ENCODE measurements at places on chromosomes 3 and 15.

DNA sequence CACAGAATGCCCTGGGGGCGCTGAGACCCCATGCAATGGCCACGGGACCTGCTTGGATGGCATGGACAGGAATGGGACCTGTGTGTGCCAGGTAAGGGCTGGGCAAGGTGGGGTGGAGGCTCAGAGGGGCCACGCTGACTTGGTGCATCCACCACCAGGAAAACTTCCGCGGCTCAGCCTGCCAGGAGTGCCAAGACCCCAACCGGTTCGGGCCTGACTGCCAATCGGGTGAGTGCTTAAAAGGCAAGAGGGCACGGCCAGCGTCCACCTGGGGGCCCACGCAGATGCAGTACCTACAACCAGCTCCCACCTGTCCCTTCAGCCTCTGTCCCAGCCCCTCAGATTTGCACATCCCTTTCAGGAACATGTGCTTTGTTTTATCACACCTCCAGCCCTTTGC, 6.9 kb downstream of the STAB1 start:
- DNase-seq, result no peak

DNA sequence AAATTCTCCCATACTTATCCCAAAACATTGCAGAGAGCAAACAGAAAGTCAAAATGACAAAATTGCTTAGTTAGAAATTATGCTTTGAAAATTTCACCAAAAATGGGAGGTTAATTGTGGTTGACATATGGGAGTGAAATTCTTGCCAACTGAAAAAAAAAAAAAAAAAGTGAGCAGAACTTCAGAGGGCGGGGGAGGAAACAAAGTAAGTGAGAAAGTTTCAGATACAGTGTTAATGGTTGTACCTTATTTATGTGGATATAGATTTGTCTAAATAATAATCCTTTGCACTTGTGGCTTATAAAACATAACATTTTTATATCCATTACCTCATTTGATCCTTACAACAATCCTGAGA, 91.5 kb upstream of the RAP2B start:
- DNase-seq, result no peak

GRCh38 chr3:29144807-29145206, 136.1 kb upstream of the RBMS3 start:
- DNase-seq, result no peak

DNA sequence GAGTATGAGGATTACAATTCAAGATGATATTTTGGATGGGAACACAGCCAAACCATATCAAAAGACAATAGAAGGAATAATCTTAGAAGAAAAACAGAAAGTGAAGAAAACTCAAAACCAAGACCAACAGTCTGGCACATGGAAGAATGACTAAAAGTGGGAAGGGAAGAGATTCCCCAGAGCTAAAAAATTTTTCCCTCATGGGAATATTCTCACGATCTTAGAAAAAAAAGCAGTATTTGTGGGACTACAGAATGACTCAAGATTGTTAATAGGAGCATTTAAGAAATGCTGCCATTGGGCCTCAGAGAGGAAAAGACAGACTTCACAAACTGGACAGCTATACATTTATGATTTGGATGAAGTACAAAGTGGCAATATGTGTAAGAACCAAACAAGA, 18.3 kb downstream of the OSTN start:
- DNase-seq, result no peak

- no peak for DNase-seq
Observed at GRCh38 chr3:55579496-55579895, 92.4 kb upstream of the WNT5A start.

DNA sequence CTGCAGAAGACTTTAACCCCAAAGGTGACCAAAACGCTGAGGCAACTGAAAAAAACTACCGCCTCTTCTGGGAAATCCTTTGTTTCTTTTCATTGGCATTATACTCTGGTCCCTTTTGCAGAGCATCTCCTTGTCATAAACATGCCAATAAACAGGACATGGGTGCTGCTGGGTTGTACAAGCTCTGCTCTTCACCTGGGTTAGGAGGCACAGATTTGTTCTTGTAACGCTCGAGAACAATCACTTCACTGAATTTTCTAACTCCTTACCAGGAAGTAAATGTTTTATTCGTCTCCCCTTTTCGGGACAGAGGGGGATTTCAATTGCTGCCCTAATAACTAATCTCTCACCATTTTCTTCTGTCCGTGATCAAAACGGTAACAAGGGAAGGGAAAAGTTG, 1.3 kb downstream of the PLCH1 start:
- DNase-seq, result no peak

DNA sequence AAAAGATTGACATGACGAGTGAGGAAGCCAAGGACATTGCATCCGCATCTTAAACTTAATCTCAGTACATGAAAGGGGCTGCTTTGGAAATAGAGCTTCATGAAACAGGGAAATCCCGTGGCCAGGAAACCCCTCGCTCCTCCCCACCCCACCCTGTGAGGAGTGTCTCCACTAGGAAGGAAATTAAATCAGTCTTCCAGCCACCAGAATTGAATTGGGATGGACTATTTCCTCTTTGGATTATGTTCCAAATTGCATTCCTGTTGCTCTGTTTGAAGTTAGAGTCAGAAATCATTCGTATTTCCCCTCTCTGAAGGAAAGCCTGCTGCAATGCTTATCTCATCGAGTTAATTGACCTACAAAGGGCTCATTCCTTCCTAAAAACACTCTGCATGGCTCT, 35.8 kb downstream of the CLDN11 start:
- no peak for DNase-seq

GRCh38 chr3:144546539-144546938, 574.9 kb downstream of the DIPK2A start:
- DNase-seq, result no peak

GRCh38 chr15:54941417-54941816, 255.3 kb downstream of the RSL24D1 start:
- DNase-seq, result no peak

GRCh38 chr3:58581328-58582091, 4.3 kb upstream of the FAM107A start:
- DNase-seq, result no peak

GRCh38 chr15:60568301-60568742, 89.4 kb upstream of the ICE2 start:
- DNase-seq, result no peak

GRCh38 chr3:167941234-167941995, 154.3 kb downstream of the GOLIM4 start:
- no peak for DNase-seq

GRCh38 chr3:49534581-49535441, 19.5 kb upstream of the BSN start:
- DNase-seq, result no peak

DNA sequence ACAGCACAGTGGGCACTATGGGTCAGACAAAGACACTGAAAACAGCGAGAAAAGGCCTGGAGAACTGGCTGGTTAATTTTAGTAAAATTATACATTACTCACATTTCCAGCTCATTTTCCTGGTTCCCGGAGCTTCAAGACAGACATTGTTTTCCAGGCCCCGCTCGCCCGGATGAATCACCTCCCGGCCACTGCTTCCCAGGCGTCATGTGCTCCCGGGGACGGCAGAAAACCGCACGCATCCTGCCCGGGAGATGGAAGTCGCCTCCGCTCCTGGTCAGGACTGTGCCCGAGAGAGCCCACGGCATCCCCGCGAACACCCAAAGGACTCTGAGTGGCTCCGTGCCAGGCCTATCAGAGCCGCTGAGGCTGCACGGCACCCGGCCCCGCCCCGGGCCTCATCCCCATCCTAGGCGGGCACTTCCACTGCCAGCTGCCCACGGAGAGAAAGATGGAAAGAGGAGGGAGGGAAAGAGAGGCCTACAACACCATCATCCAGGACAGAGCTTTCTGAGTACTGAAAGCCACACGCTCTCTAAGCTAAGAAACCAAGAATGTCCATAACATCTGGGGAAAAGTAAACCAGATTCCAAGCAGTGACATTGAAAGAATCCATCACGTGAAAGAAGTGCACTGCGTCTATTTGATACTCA, 75.1 kb downstream of the VGLL4 start:
- no peak for DNase-seq

DNA sequence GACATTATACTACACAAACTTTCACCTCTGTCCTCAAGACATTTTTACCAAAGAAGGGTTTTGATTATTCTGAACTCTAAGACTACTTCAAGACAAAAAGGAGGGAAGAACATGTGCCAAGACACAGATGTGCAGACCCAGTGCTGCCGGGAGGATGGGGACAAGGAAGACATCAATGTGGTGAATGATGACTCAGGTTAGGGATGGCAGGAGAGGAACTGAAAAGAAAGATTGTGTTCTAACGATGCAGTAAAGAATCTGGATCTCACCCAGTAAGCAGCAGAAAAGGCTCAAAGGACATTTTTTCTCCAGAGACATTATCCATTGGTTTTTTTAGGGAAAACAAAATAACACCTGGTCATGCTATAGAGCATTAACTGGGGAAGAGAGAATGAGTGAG, 449.9 kb upstream of the NR2F2 start:
- DNase-seq, result no peak

DNA sequence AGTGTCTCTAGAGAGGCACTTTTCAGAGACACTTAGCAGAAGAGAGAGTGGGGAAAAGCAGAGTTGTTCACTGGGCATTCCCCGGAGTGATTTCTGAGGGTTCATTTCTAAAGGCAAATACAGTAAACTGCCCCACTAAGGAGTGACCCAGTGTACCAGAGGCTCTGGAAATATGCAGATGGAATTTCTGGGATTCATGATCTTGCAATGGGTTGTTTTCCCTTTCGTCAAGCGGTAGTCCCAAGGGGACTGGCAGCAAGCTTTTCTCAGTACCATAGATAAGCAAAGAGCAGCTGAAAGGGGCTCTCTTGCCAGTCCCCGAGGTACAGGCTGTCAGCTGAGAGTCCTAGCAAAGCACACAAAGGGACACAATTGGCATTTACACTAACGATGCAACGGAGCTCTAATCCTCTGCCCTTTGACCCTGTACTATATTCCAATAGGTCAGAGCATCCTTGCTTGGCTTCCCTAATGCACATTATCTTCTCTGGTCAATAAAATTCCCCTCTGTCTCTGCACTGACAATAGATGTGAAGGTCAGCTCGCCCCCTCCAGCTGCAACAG, 155.6 kb downstream of the SEMA6D start:
- DNase-seq, result no peak

- DNase-seq, result peak; percentile 59
Observed at GRCh38 chr3:33144433-33144832, 30.6 kb downstream of the CRTAP start.

DNA sequence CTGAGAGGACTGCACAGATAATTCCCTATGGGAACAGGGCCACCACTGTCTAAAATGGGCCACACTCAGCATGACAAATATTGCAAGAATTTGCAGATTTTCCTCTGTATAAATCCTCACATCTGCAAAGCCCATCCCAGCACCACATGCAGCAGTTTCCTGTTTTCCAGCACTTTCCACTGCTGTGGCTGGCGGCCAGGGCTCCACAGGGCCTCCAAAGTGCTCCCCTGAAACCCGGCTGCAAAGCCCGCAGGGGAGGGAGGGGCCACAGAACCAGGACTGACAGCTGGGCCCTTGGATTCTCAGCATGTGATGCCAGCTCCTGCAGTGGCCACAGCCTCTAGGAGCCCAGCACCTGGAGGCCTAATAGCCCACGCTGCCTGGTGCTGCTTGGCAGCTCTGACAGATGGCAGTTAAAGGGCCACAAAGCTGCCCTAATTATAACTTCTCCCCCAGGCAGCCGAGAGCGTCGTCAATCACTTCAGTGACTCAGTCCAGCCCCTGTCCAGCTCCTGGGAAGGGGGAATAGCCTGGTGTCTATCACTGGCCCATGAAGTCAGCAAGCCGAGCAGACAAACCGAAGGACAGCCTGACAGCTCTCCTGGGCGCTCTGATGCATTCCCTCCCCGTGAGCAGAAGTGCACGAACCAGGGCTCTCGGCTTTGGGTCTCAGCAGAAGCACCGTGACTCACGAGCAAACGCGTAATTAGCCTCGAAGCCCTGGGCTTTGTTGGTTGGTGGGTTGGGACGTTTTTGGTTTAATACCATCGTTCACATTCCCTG, 4.7 kb downstream of the LRRC15 start:
- no peak for DNase-seq
